ENCODE measurements at places on chromosomes 5 and 9. TPM values are rescaled to one million over a fixed set of nuclear protein-coding genes. Genes with fewer than 3 reads are reported as not detected.

The PALM2AKAP2 gene
- 10.2 TPM for polyA plus RNA-seq

- no peak for DNase-seq
Observed at GRCh38 chr5:120600639-120601038, 136.5 kb downstream of the PRR16 start.

GRCh38 chr5:35745193-35745592 lies 111.5 kb upstream of the IL7R start:
- no peak for DNase-seq

DNA sequence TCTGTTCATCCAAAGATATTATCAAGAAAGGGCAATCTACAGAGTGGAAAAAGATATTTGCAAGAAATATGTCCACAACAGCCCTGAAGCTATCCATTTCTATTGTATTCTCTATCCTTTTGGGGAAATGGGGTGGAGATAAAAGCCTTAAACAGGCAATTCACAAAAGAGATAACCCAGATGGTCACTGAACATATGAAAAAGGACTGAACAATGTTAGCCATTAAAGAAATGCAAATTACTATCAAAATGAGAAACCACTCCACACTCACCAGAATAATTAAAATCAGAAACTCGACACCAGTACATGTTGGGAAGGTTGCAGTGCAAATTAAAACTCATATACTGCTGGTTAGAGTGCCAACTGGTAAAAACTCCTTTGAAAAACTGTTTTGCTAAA lies 955.2 kb upstream of the DMAC1 start:
- DNase-seq, result no peak

GRCh38 chr9:128707446-128707845 lies 5.1 kb downstream of the PKN3 start:
- no peak for DNase-seq

DNA sequence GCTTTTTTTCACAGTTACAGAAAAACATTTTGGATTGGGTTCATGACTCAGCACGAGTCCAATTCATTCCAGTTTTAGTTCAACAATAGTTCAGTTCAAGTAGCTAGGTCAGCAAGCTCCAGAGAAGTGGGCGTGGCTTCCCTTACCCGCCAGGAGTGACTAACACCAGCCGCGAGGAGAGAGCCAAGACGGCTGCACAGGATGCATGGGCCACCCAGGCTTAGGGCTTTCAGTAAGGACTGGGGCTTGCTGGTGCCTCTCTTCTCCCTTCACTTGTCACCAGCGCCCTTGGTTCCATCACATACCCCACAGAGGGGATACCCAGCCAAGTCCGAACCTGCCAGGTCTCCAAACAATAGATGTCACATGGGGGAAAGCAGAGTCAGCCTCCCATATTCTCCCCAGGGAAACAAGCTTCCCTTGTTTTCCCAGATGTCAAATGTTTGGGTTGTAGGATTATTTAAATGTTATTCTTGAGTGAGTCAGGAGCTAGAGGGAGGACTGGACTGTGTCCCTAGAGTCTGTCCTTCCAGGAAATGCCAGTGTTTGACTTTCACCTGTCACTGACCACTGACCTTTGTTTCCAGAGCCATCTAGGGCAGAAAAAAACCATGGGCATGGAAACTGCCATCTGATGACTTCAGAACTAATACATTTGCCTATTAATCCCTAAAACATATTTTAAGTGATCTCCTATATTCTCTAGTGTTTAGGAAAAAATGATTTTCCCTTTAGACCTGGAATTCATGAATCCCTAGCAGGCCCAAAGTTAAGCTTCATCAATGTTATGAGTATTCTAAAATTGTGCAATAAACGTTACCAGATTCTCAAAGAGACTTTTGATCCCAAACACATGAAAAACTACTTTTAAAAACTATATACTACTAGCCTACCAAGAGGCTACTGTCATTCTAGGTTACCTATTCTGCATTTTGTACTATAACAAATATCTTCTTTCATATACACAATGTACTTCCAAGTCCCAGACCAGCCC lies 51.9 kb downstream of the NIPAL4 start:
- peak; percentile 74 for DNase-seq

- no peak for DNase-seq
Observed at GRCh38 chr5:151022511-151023018, 2.2 kb downstream of the GPX3 start.

The JAK2 gene
- polyA plus RNA-seq, result 11.3 TPM

GRCh38 chr9:115262952-115263351 lies 145.0 kb upstream of the TNC start:
- no peak for DNase-seq

The PRRX2 gene
- 0.86 TPM for polyA plus RNA-seq

DNA sequence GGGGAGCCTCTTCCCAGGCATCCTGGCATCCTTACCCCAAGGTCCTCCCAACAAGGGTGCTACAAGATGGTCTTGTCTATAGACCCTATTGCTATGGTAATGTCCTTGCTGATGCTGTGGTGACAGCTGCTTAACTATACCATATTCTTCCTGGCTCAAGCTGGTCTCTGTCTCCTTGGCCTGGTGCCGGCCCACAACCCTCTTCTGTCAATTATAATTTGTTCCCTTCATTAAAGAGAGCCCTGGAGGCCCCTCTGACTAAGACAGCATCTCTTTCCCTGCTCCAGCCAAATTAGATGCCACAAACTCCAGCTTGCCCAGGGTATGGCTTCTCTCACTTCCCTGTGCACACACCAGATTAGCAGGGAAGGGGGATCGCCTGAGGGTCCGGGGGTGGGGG lies 86.7 kb downstream of the PSD2 start:
- DNase-seq, result no peak

- DNase-seq, result no peak
Observed at GRCh38 chr5:172336676-172337285, 53.2 kb upstream of the UBTD2 start.

- no peak for DNase-seq
Observed at GRCh38 chr9:78572266-78572665, 275.3 kb downstream of the PSAT1 start.

DNA sequence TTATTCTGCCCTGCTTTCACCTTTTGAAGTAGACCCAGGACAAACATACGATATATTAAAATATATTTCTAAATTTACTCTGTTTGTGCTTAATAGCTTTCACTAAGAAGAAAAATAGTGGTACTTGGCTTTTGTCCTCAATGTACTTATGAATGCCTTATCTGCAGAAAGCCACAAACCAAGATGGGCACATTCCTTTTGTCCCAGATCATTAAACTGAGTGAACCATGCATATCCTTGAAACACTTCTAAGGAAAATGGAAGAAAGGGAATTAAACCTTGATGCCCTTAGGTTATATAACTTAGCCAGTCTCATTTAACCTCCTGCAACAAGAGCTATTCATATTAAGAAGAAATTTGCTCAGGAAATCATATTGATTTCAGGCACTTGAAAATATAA lies 553.8 kb upstream of the CDH9 start:
- peak; percentile 20 for DNase-seq

DNA sequence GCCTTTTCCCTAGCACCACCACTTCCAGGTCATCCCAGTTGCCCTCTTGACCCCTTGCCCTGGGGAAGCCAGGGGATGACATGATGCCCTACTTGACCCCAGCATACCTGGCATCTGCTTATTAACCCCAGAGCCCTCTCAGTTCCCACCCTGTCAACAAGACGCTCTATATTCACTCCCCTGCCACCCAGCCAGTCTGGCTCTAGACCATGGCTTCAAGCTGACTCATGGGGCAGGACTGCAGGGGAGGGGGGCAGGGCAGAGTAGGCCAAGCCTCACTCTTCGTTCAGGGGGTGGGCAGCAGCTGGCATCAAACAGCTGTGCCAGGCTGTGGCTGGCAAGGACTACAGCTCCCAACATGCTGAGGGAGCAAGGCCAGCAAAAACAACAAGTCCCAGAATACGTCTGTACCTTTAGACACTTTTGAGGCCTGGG lies 5.3 kb downstream of the ATOSB start:
- no peak for DNase-seq

The UNC13B gene
- polyA plus RNA-seq, result 27.7 TPM

The ZNF366 gene
- 4.1 TPM for polyA plus RNA-seq

DNA sequence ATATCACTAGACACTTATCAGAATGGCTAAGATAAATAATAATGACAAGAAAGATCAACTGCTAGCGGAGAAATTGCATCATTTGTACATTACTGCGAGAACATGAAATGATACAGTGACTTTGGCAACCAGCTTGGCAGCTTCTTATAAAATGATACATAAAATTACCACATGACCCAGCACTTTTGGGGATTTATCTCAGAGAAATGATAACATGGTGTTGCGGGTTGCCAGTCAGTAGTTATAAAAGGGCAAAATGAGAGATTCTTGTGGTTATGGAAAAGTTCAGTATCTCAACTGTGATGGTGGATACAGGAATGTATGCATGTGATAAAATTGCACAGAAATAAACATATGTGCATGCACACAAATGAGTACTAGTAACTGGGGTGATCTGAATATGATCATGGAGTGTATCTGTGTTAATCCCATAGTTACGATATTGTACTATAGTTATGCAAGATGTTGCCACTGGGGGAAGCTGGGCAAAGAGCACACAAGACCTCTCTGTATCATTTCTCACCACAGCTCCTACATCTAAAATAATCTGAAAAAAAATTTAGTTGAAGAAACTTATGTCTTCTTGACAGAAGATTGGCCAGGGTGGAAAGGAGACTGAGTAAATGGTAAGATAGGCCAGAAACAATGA lies 128.9 kb downstream of the NXNL2 start:
- no peak for DNase-seq

- DNase-seq, result no peak
Observed at GRCh38 chr9:111598733-111599091, 735 bp downstream of the PTGR1 start.

DNA sequence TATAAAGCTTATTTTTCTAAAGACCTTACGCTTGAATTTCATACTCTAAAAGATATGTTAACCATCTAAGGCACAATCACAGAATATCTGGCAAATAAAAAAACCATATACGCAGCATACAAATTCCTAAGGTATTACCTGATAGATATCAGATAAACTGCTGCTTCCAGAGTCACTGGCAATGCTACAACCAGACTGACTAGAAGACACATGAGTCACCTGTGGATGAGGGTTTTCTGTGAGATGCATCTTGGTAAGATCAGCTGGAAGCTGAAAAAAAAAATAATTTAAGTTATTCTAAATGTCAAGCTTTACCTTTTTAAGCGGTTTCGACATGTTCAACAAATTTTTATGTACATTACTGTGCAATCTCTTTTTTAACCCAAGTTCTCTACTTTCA lies 113.8 kb downstream of the RAPGEF6 start:
- no peak for DNase-seq

GRCh38 chr9:138051586-138052321 lies 174.2 kb downstream of the CACNA1B start:
- no peak for DNase-seq

DNA sequence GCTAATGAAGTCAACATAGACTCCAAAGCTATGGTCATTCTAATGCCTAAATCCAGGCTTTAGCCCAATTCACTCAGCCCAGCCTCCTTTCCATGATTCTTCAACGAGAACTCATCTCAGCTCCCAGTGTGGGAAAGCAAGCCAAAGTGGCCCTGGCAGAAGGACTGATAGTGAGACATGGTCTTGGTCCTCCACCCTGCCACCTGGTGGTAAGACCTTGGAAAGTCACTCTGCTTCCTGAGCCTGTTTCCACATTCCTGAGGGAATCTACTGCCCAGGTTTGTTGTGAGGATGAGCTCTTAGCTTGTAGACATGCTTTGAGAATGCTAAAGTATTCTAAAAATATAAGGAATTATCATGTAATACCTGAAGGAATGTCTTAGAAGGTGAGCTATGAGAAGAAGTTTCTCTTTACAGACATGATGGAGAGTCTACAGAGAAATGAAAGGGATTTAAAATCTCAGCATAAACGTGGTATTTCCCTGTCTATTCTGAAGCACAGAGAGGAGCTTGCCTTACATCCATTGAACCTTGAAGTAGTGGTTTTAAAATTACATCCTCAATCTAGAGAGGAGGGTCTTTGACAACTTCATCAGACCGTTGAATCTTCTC lies 173.5 kb downstream of the TRIM32 start:
- peak; percentile 28 for DNase-seq

DNA sequence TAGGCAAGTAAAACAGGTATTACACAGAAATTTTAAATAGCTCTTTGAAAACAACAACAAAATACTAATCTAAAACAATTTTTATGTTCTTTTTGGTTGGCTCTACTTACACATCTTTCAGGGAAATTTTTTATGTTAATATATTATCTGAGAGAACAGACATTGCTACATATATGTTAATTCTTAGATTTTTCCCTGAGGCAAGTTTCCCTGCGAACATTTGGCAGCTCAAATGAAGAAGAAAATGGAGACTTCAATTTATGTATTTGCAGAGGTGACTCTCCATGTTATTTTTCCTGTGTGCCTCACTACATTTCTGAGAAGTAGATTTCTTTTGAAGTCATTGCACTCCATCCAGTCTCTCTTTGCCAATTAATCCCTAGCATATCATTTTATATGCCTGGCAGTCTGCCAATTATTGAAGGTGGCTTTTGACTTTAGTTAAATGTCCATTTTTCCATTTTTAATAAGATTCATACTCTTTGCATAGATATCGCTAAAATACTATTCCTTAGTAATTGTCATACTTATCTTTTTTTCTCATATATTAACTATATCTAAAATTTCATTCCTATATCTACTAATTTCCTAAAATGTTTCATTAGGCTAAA lies 908.2 kb upstream of the CDH10 start:
- no peak for DNase-seq

GRCh38 chr5:153613144-153613543 lies 122.7 kb downstream of the GRIA1 start:
- DNase-seq, result no peak

The SLC36A1 gene
- polyA plus RNA-seq, result 10.0 TPM

The GRPEL2 gene
- polyA plus RNA-seq, result 19.5 TPM

DNA sequence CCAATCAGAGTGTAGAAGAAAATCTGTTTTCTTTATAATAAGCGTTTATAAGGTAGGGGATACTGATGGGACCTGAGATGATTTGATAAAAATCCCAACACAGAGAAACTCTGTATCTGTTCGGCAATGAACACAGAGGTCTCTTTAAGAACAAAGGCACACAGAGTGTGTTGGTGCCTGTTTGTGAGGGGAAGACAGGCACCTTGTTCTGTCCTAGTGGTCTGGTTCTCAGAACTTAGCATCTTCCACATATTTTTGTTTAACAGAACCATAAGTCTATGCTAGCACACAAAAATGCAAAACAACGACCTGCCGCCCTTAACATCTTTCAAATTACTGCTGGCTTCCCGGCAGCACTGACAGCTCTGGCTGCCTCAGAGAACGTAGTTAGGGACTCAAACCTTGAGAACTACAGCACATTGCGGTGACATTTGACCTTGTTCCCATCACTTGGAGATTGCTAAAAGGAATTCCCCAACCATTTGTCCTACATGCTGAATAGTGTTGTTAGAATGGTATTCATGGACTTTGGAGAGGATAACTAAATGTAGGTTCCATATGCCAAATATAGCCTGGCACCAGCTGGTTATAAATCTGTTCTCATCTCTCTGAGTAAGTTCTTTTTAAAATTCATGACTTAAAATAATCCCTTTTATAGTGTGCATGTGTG lies 871.7 kb upstream of the TYRP1 start:
- no peak for DNase-seq

All from renal pelvis (tissue), 12 donors.